NCI-H2171 (cell line): ENCODE measurements at places on chromosomes 3 and 15.

- no peak for DNase-seq
Measured at GRCh38 chr3:4670352-4670751, 177.2 kb downstream of the ITPR1 start.

DNA sequence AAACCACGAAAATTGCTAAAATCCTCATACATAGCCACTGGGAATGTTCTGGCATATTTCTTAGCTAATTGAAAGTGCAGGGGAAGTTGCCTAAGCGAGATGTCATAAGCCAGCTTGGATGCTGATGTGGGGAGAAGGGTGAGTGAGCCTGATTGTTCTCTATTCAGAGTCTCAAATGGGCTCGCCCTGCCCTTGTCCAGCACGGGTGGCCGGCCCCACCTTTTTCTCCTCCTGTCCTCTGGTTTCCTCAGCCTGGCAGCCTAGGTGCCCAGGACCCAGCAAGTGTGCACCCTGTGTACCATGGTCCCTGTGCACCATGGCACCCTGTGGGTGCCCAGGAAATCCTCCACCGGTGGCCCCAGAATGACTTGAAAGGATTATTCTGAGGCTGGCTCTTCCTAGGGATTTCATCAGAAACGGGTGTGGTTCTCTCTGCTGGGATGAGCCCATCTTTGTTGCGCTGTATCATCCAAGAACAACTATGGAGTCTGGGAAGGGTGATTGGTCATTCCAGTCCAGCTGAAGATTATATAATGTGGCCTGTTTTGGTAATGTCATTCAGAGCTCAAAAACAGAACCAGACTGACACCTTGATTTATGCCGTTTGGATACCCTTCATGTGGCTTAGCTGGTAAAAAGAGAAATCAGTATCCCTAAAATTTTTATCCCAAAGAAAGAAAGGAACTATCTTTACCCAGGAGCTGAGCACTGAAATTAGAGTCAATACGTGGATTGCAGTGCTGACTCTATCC lies 150.8 kb upstream of the BHLHE40 start:
- no peak for DNase-seq

GRCh38 chr3:44970926-44971490 lies 5.0 kb downstream of the ZDHHC3 start:
- no peak for DNase-seq

GRCh38 chr15:87243474-87243873 lies 1013.1 kb downstream of the NTRK3 start:
- no peak for DNase-seq

GRCh38 chr15:50030456-50030855 lies 88.6 kb downstream of the ATP8B4 start:
- no peak for DNase-seq

- no peak for DNase-seq
Measured at GRCh38 chr3:128254066-128254590, 100.8 kb downstream of the EEFSEC start.

- no peak for DNase-seq
Measured at GRCh38 chr3:100681496-100681895, 27.8 kb upstream of the TFG start.

GRCh38 chr3:170848292-170848917 lies 21.6 kb downstream of the RPL22L1 start:
- DNase-seq, result no peak

DNA sequence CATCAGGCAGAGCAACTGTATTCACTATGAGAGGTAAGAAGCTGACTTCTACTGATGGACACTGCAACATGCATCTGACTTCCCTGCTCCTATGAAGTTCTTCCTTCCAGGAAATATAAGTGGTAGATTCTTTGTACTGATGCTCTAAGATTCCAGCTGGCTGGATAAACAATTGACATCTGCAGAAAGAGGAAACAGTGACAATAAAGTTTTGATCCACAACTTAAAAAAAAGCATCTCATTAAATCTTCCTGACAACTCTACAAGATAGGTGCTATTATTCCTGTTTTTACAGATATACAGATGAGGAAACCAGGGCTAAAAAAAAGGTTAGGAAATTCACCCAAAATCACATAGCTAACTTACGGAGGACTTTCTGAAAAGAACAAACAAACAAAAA lies 142.8 kb downstream of the VPS13C start:
- DNase-seq, result no peak
